ENCODE measurements at places on chromosomes 3 and 15.

DNA sequence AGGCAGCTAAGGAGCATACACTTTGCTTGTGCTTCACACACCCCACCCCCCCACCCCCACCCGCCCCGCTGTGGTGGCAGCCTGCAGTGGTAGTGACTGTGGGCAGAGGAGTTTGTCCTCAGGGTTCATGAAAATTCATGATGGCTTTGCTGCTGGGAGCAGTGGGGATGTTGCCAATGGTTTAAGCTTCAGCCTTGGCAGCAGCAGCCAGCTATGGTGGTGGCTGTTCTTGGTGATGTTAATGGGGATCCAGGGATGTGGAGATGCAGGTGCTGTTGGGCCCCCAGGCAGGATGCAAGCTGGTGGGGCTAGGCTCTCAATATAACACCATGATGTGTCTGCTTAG is 55.8 kb downstream of the TNFAIP8L3 start:
- H3K4me3 ChIP-seq: no peak overlapping the region
- H3K4me1 ChIP-seq: peaks cover 4% of the 10 kb centered on the region
- DNase-seq: no peak
- no peaks in the 10 kb centered on the region for H3K27me3 ChIP-seq
- H3K36me3 ChIP-seq: no peaks in the 10 kb centered on the region

DNA sequence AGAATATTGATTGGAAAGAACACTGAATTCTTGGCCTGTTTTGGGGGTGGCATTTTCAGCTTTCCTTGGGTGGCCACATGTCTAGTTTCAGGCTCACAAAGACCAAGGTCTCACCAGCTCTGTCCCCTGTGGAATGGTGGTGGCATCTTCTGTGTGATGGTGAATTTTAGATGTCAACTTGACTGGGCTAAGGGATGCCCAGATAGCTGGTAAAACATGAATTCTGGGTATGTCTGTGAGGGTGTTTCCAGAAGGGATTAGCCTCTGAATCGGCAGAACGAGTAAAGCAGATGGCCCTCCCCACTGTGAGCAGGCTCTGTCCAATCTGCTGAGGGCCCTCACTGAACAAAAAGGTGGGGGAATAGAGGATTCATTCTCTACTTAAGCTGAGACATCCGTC is 34.4 kb upstream of the MYZAP start:
- DNase-seq: no peak
- H3K27ac ChIP-seq: no peak overlapping the region
- H3K27me3 ChIP-seq: no peaks in the 10 kb centered on the region

DNA sequence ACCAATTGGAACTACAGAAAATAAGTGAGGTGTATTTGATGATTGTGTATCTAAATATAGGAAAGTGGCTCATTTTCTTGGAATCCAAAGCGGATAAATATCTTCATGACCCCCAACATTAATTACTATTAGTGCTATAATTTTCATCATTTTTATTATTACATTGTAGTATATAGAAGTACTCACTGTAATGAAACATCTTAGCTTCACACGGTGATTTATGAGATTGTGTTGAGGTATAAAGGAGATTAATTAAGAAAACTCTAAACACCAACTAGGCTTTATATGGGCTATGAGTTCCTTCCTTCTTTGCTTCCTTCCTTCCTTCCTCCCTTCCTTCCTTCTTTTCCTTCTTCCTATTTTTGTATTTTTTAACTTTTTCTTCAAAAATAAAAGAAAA is 52.2 kb downstream of the EPHA3 start:
- H3K27ac ChIP-seq: no peak overlapping the region
- H3K4me1 ChIP-seq: no peaks in the 10 kb centered on the region
- H3K36me3 ChIP-seq: no peaks in the 10 kb centered on the region
- no peak overlapping the region for H3K4me3 ChIP-seq
- DNase-seq: no peak
- H3K27me3 ChIP-seq: no peaks in the 10 kb centered on the region

DNA sequence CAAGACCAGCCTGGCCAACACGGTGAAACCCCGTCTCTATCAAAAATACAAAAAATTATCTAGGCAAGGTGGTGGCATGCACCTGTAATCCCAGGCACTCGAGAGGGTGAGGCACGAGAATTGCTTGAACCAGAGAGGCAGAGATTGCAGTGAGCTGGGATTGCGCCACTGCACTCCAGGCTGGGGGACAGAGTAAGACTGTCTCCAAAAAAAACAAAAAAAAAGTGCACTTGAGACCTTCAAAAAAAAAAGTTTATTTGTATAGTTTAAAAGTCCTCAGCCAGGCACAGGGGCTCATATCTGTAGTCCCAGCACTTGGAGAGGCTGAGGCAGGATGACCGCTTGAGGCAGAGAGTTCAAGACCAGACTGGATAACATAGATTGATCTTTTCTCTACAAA is 2.1 kb downstream of the PBRM1 start:
- H3K4me1 ChIP-seq: no peaks in the 10 kb centered on the region
- no peak overlapping the region for H3K27ac ChIP-seq
- no peak overlapping the region for H3K4me3 ChIP-seq

DNA sequence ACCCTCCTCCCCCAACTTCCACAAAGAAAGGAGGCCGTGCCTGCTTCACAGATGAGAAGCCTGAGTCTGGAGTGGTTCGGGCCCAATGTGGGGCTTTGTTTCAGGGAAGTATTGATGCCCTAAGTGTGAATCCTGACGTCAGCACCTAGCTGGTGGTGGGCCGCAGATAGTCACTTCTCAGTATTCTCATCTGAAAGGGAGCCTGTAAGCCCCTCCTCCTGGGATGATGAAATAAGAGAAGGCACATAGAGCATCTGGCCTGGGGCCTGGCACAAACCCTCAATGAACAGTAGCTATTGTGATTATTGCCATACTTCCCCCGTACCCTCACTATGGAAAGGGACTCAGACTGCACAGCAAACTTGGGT is 24.8 kb downstream of the LINGO1 start:
- peaks cover 4% of the 10 kb centered on the region for H3K4me1 ChIP-seq
- no peaks in the 10 kb centered on the region for H3K27me3 ChIP-seq
- no peak overlapping the region for H3K27ac ChIP-seq
- H3K36me3 ChIP-seq: no peaks in the 10 kb centered on the region
- DNase-seq: no peak

DNA sequence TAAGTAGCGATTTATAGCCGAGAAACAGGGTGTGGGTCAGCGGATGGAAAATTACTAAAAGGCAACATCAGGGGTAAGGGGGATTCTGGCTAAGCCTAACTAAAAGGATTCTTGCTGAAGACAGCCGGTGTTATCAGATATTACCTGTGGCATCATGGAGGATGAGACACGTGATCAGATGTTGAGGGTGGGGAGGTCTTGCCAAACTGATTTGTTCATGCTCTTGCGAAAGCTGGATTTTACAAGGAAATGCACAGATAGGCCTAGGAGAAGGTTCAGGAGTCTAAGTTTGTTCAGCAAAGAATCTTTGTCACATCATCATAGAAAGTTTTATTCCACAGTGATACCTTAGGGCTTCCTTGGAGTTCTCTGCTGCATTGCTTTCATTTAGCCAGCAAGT is 396.8 kb upstream of the TBL1XR1 start:
- H3K27ac ChIP-seq: no peak overlapping the region
- no peaks in the 10 kb centered on the region for H3K36me3 ChIP-seq
- DNase-seq: no peak

- H3K27ac ChIP-seq: no peak overlapping the region
- DNase-seq: peak; percentile 2
- no peaks in the 10 kb centered on the region for H3K4me1 ChIP-seq
- H3K36me3 ChIP-seq: no peaks in the 10 kb centered on the region
Measured at GRCh38 chr15:27077790-27078189, 106.8 kb downstream of the GABRG3 start.

DNA sequence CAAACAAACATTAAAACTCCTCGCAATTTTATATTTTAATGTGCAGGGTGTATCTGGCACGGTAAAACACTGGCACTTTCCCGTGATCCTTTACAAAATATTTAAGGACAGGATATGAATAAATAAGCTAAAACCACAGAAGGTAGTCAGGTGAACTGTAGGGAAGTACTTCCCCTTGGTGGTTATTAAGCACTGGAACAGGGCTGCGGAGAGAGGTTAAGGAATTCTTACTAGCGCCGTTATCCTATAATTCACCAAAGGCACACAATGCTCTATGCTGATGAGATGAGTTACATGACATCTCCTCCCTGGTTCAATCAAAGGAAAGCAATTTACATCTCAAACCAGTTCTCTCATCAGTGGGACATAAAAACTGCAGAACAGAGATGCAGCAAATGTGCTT is 289.8 kb downstream of the ZBTB20 start:
- no peaks in the 10 kb centered on the region for H3K36me3 ChIP-seq
- H3K27ac ChIP-seq: no peak overlapping the region
- no peak overlapping the region for H3K4me3 ChIP-seq
- no peak for DNase-seq
- no peaks in the 10 kb centered on the region for H3K4me1 ChIP-seq

GRCh38 chr15:76401285-76401684 is 64.7 kb downstream of the ISL2 start:
- no peak overlapping the region for H3K4me3 ChIP-seq
- no peaks in the 10 kb centered on the region for H3K27me3 ChIP-seq
- no peak for DNase-seq
- peaks cover 2% of the 10 kb centered on the region for H3K4me1 ChIP-seq
- no peak overlapping the region for H3K27ac ChIP-seq
- H3K36me3 ChIP-seq: no peaks in the 10 kb centered on the region

- peak; percentile 42 for DNase-seq
- H3K27me3 ChIP-seq: no peaks in the 10 kb centered on the region
- no peaks in the 10 kb centered on the region for H3K36me3 ChIP-seq
- H3K27ac ChIP-seq: no peak overlapping the region
- no peak overlapping the region for H3K4me3 ChIP-seq
- peaks cover 2% of the 10 kb centered on the region for H3K4me1 ChIP-seq
Measured at GRCh38 chr3:137047240-137047639, 89.5 kb downstream of the IL20RB start.

DNA sequence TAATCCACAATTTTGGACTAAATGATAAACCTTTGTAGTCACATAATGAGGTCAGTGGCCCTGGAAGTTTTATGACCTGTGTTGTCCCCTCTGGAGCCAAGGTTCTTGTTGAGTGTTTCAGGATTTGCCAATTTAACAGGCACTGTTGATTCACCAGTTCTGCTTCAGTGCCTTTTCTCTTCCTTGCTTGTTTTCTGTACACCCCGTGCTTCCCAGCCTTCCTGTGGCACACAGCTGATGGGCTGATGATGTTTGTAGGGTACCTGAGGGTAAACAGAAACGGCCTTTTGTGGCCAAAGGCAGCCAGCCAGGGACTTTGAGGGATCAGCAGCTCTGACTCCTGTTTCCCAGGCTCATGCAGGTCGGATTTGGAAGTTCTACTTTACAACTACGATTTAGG is 13.3 kb downstream of the GYG1 start:
- H3K36me3 ChIP-seq: no peaks in the 10 kb centered on the region
- H3K27me3 ChIP-seq: no peaks in the 10 kb centered on the region
- peaks cover 6% of the 10 kb centered on the region for H3K4me1 ChIP-seq
- no peak overlapping the region for H3K27ac ChIP-seq
- no peak overlapping the region for H3K4me3 ChIP-seq
- no peak for DNase-seq

GRCh38 chr15:74258456-74259291 is 22.5 kb downstream of the CCDC33 start:
- no peak overlapping the region for H3K4me3 ChIP-seq
- peaks cover 2% of the 10 kb centered on the region for H3K4me1 ChIP-seq
- H3K36me3 ChIP-seq: no peaks in the 10 kb centered on the region
- DNase-seq: no peak
- no peak overlapping the region for H3K27ac ChIP-seq

DNA sequence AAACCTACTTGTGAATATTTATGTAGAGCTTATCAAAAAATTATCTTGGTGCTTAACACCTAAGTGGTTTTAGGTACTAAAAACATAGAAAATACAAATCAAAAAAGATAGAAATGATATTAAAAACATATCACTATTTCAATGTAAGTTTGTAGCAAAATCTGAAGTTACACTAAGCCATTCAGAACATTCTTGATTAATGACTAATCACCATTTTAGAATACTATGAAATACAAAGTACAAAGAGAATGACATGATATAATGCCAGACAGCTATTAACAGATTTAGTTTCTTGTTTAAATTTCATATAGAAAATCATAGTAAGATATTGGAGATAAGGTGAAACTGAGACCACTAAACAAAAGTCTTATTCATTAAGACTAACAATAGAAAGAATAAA is 169.7 kb upstream of the AGTR1 start:
- no peak for DNase-seq
- no peaks in the 10 kb centered on the region for H3K4me1 ChIP-seq
- H3K36me3 ChIP-seq: no peaks in the 10 kb centered on the region
- H3K27ac ChIP-seq: no peak overlapping the region
- H3K4me3 ChIP-seq: no peak overlapping the region

GRCh38 chr3:158491968-158492367 is 79.0 kb upstream of the MLF1 start:
- H3K36me3 ChIP-seq: no peaks in the 10 kb centered on the region
- H3K4me1 ChIP-seq: no peaks in the 10 kb centered on the region
- H3K27me3 ChIP-seq: no peaks in the 10 kb centered on the region
- no peak overlapping the region for H3K4me3 ChIP-seq
- no peak overlapping the region for H3K27ac ChIP-seq

DNA sequence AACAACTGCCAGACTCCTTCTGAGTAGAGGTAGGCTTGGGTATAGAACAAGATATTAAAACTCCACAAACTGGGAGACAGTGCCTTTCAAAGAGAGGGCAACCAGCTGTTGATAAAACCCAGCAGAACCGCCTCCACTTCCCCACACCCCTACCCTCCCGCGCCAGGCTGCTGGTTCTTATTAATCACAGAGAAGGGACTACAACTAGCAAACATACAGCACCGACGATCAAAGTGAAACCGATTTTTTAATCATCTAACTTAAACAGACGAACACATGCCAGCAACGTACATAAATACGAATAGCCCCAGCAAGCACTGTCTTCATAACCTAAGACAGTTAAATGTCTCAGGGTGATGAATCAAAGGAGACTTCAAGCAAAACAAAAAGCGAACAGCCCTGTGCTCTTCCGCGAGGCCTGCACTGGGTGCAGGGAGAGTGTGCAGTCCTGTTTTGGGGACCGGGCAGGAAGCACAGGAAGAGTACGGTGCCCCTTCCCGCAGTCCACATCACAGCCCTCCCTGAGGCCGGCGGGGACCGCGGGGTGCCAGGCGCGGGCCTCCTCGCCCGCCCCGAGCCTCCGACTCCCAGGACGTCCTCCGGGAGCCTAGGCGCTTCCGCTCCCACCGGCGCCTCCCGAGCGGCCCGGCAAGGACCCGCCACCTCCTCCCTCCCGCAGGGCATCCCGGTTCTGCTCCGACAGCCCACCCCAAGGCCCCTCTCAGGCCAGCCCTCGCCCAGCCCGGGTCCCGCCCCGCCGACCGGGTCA is 75.1 kb upstream of the VGLL4 start:
- peak overlapping the region; percentile 74 for H3K4me3 ChIP-seq
- H3K4me1 ChIP-seq: peaks cover 5% of the 10 kb centered on the region
- H3K27me3 ChIP-seq: no peaks in the 10 kb centered on the region
- H3K36me3 ChIP-seq: no peaks in the 10 kb centered on the region

DNA sequence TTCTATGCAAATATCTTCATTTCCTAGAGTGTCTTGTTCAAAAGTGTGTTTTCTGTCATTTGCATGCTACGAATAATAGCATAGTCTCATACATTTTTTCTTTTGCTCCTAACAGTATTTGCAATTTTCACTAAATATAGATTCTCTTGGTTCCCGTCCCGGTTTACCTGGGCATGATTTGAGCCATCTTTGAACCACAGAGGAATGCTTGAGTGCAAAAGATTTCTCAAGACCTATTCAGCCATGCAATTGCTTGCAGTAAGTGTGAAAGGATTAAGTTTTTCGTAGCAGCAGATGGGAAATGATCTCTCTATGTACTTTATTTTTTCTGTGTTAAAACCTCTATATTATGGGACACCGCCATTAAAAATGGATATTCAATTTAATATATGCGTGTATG is 733.0 kb downstream of the ZPLD1 start:
- no peak overlapping the region for H3K4me3 ChIP-seq
- H3K27me3 ChIP-seq: no peaks in the 10 kb centered on the region
- no peaks in the 10 kb centered on the region for H3K4me1 ChIP-seq
- no peak for DNase-seq
- no peaks in the 10 kb centered on the region for H3K36me3 ChIP-seq
- no peak overlapping the region for H3K27ac ChIP-seq
